ENCODE measurements at places on chromosomes 7 and 10. TPM values are rescaled to one million over a fixed set of nuclear protein-coding genes. Genes with fewer than 3 reads are reported as not detected.

DNA sequence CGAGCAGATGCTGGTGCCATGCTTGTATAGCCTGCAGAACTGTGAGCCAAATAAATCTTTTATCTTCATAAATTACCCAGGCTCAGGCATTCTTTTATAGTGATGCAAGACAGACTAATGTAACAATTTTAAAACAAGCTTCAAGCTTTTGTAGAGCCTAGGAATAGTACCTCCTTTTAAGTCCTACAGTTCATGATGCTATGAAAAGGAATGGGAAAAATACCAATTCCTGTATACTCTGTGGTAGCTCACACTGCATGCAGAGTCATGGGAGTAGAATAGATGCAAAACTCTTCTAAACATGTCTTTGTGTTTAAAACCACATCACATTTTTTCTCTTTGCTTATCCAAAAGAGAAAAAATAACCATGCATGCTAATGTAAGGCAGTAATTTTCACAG, 66.6 kb upstream of the WNT16 start:
- DNase-seq, result no peak

DNA sequence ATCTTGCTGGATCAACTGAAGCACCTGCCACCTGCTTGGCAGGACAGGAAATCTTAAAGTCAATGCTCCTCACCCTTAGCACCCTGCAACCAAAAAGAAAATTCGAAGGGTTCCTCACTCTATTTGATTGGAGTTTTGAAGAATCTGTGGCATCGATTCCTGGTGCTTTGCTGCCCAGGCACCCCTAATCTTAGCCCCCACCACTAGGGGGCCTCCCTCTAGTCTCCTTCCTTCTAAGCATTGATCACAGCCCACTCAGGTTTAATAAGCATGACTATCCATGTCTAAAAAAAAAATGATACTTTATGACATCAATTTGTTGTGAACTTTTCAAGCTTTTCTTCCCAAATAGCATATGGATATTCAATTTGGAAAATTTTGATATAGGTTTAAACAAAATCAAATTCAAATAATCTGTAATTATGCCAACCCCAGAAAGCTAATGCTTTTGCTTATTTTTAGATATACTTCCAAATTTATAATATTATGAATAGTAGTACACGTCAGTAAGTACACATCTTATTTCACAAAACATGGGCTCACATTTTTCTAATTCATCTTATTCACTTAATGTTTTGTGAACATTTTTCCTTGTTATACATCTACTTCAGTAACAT, 45.3 kb downstream of the NRG3 start:
- DNase-seq, result no peak

SLC18A3 gene
- total RNA-seq, result not detected

DNA sequence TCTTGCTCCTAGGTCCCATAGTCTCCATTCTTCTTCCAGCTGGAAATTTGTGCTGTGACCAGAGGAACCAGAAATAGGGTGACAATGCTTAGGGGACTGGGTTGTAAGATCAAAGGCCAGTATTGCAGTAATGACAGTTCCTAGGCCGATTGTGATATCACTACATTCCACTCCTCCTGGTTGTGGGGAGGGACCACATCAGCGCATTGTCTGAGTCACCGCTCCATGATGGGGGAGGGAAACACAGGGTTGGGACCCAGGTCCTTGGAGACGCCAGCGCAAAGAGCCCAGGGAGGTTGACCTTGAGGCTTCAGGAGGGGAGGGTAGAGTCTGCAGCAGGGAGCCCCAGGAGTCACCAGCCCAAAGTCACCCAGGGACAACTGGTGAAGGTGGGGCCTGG, 20.8 kb upstream of the GGCT start:
- no peak for DNase-seq

- peak; percentile 40 for DNase-seq
Observed at GRCh38 chr7:157442993-157443831, 106.4 kb downstream of the DNAJB6 start.

DNA sequence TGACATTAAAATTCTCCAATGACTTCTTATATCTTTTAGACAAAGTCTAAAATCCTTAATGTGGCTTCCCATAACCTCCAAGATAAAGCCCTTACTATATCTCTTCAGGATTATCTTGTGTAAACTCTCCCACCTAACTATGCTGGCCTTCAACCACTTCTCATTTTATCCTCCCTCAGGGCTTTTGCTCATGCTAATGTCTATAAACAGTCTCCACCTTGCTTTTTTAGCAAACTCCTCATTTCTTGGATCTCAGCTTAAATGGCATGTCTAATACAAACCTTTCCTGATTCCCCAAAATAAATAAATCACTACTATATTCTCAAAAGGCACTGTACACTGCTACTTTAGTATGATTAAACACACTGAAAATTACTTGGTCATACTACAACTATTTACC, 181.2 kb downstream of the LRRN3 start:
- DNase-seq, result no peak

- no peak for DNase-seq
Observed at GRCh38 chr10:31278279-31278941, 40.6 kb upstream of the ZEB1 start.

GRCh38 chr10:29613791-29614190, 21.0 kb downstream of the SVIL start:
- DNase-seq, result no peak

GRCh38 chr10:11192304-11193000, 174.8 kb downstream of the CELF2 start:
- DNase-seq, result no peak

DNA sequence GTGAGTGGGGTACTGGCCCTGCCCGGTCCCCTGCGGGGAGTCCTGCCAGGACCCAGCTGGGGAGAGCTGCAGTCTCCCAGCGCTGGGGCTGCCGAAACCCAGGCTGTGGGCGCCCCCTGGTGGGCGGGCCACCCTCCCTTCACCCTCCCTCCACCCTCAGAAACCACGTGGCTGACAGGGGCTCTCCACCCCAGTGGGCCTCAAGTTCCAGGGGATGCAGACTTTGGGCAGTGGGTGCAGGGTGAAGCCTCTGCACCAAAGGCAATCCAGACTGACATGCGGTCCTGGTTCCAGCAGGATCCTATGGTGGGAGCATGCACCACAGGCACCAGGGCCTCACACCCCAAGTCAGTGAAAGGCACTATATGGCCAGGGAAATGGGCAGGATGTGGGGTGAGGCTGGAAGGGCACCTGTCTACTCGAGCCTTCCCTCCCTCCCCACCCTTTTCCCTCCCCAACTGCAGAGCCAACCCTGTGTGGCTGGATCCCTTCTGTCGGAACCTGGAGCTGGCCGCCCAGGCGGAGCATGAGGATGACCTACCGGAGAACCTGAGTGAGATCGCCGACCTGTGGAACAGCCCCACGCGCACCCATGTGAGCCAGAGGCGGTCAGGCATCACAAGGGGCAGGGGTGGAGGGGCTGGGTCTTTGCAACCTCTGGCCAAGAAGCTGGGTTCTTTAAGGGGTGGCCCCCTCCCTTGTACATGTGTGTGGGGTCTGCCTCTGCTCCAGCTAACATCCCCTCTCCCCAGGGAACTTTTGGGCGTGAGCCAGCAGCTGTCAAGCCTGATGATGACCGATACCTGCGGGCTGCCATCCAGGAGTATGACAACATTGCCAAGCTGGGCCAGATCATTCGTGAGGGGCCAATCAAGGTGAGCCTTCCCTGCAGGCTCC, 38.8 kb downstream of the PSAP start:
- DNase-seq, result no peak
